ENCODE measurements at places on chromosomes 2 and 18. TPM values are rescaled to one million over a fixed set of nuclear protein-coding genes. Genes with fewer than 3 reads are reported as not detected.

CD207 gene
- total RNA-seq, result not detected

COLEC11 gene
- total RNA-seq, result not detected

CXCR2 gene
- total RNA-seq, result not detected

DNA sequence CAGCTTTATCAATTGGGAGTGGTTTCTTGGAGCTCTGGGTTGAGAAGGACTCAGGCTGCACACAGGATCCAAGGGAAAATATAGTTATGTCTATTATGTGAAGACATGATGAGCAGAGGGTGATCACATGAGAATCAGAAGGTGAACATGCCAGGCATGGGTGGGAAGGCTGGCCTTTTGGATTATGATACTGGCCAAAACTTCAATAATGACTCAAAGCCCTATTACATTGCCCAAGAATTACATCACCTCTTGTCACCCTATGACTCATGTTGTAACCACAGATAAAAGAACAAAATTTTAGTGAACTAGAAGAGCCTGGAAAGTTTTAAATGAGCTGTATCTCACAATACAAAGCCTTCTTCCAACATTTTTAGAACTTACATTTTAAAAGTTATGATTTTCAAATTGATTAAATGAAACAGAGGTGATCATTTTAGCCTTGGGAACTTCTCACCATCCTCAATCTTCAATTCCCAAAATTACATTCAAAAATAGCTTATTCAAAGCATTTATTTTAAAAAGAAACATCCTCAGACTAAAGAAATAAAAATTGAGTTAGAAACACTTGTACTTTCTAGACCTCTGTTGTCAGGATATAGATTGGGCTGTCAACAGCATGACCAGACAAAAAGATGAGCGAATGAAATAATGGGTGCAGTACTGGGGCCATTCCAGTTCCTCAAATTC, 428.3 kb downstream of the MBD2 start:
- no peak for DNase-seq
